ENCODE measurements at places on chromosomes 5 and 9.

GRCh38 chr9:114759512-114760341, 46.1 kb downstream of the TNFSF15 start:
- no peak for DNase-seq

DNA sequence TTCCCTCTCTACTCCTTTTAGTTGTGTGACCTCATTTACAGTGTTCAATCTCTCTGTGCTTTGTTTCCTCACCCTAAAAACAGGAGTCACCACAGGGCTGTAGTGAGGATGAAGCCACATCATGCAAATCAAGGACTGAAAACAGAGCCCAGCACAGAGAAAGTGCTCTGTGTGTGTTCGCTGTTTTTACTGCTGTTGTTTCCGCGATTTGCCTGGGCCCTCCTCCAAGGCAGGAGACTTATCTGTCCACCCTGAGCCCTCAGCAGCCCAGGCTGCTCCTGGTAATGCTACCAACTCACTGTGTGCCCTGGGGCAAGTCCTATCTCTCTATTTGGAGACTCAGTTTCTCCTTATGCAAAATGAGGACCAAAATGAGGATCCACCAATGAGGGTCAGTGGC, 87.2 kb upstream of the NEURL1B start:
- DNase-seq: no peak

GRCh38 chr5:58671155-58671554, 88.3 kb downstream of the RAB3C start:
- DNase-seq: no peak

GRCh38 chr9:8694983-8695588, 895.5 kb upstream of the DMAC1 start:
- DNase-seq: no peak

DNA sequence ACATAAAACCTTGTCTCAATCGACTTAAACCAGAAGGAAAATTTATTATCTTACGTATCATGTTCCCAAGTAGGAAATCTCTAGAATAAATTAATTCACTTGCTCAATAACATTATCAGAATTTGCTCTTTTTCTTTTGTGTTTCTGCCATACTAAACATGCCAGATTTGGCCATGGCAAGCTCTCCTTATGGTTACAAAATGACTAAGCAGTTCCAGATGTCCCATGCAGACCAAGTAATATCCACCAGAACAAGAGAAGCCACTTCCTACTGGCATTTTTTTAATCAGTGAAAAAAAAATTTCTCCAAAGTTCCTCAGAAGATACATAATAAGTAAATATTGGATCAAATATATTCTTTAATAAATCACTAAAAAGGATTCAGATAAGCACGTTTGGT, 25.2 kb upstream of the ADAMTS6 start:
- DNase-seq: no peak

- DNase-seq: no peak
Measured at GRCh38 chr5:446883-447263, 3.9 kb downstream of the EXOC3 start.

DNA sequence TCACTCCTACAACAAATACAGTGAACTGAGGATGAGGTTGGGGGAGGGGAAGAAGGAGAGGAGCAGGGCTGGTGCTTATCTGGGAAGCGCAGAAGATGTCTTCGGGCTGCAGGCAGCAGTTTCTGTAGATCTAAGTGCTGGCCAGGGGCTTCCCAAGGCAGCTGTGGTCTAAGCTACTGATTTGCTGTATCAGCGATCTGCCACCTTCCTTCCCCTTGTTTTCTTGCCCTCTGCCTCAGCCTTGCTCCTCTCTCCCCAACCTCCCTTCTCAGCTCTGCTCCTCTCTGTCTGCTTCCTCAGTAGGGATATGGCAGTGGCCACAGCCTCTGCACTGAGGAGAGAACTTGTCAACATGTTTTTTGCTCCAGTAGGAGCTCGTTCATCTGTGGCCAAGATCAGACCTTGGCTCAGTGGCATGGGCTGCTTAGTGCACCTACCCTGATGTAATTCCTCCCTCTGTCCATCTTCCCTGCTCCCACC, 42.8 kb upstream of the IL6ST start:
- DNase-seq: no peak

DNA sequence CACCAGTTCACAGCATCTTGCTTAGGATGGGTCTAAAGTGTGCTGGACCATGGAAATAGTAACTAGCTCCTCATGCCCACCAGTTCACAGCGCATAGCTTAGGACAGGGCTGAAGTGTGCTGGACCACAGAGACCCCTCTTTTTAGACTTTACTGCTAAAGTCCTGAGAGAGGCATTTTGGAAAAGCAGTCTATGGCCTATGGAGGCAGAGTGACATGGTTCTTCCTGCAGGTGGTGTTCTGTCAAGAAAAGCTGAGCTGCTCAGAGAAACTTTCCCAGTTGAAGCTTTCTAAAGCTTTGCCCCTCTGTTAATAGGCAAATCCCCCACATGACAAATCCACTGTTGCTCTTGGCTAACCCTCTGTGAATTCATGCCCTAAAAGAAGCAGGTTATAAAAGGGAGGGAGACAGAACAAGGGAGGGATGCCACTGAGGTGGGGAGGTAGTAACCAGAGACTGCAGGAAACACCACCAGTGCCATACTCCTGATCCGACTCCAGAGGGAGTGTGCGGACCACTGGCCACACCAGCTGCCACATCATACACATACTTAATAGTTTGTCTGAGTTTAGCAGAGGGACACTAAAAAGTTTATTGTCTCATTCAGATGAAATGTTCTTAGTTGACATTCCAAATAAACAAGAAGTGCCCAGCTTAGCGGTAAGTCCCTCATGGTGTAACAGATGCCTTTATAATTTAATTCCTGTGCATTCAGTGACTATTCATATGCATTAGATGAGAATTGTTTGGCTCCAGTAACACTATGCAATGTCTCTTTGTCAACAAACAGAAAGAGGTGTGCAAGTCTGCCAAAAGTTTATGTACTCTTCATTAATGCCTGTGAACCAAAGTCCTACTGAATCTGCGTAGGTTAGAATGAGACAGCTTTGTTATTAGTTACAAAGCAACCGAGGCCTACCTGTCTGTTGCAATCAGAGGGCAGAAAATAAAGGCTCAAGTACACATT, 236.2 kb upstream of the NFIL3 start:
- DNase-seq: no peak

- no peak for DNase-seq
Measured at GRCh38 chr5:68325065-68325580, 109.6 kb downstream of the PIK3R1 start.

DNA sequence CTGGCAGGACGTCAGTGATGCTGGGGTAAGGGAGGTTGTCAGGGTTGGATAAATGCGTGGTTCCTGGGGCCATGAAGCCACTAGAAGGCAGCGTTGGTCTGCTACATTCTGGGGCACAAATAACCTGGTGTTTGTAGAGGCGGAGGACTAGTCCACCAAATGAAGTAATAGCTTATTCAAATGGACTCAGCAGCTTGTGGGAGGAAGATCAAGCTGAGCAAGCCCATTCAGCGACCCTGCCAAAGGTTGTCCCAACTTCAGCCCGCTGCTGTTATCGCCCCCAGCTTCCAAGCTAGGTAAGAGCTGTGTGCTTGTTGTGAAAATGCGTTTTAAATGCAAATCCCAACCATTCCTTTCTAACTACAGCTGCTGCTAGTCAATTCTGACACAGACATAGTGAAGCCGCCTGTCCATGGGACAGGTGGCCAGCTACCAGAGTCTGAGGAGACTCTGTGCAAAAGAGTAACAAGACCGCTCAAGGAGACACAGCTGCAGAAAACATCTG, 7.6 kb upstream of the FAM240B start:
- DNase-seq: no peak

DNA sequence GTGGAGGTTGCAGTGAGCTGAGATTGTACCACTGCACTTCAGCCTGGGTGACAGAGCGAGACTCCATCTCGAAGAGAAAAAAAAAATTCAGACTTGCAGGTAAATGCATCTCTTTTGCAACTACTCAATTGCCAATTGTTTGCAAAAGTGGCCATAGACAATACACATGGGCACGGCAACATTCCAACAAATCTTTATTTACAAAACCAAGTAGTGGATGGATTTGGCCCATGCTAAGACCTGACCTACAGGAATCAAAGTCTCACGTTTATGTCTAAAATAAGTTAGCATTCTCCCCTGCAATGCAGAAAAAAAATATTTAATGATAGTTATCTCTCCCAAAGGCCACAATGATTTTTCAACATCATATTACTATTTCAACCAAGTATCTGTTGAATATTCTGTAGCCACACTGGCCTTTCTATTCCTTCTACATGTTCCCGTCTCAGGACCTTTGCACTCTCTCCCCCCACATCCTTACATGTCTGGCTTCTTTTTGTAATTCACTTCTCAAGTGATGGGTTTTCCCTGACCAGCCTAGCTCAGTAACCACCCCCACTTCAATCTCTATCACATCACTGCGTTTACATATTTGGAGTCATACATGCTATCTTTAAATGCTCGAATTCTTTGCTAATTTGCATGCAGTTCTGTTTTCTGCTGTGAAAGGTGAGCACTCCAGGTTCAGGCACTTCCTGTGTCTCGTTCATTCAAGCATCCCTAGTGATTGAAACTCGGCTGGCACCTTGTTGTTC, 54.2 kb downstream of the FNBP1 start:
- DNase-seq: no peak

DNA sequence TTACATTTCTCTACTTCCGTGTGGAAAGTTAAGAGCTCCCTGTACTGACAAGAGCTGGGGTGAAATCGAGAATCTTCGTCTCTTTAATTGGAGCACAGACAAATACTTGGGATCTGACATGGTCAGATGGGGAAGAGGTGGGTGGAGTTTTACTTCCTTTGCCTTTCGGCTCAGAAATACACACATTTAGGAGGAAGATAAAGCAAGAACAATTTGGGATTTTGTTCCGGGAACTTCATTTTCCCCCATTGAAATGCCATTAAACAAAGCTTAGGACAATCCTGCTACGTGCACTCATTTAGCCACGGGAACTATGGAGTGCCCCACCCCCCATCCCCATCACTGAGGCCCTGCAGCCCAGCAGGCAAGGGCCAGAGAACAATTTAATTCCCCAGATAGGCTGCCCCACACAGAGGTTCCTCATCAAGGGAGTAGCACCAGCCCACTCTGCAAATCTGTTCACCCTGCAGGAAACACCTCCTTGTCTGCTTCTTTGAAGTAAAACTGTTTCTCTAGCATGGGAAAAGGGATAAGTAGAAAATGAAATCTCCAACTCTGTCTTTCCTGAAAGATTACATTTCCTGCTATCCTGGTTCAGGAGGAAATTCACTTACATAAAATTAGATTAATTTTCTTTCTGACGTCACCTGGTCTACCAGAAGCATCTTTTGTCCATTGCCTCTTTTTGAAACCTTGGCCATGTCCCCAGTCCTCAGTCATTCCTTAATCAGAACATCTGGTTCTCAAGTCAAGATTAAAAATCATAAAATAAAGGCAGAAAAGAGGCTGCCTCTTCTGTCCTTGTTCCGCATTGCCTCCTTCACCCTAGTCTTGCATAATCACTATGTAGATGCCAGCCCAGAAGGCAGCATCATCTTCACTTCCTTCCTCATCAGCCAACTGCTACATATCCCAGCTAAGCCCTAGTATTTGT, 206.4 kb downstream of the ENC1 start:
- no peak for DNase-seq

DNA sequence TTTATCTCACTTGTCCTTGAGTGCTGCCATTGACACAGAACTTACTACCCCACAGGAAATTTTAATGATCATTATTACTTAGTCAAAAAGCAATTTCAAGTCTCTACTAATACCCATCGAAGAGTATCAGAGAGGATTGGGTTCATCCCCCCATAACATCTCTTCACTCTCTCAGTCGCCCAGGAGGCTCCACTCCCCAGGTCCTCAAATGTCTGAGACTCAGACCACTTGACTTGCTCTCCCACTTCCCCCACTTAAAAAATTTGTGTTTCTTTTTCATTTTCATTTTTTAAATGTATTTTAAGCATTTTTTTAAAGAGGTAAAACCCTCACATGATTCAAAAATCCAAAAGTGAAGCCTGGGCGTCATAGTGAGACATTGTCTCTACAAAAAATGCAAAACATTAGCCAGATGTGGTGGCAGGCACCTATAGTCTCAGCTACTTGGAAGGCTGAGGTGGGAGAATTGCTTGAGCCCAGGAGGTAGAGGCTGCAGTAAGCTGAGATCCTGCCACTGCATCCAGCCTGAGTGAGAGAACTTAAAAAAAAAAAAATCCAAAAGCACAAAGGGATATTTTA, 56.8 kb upstream of the TRAF1 start:
- no peak for DNase-seq

DNA sequence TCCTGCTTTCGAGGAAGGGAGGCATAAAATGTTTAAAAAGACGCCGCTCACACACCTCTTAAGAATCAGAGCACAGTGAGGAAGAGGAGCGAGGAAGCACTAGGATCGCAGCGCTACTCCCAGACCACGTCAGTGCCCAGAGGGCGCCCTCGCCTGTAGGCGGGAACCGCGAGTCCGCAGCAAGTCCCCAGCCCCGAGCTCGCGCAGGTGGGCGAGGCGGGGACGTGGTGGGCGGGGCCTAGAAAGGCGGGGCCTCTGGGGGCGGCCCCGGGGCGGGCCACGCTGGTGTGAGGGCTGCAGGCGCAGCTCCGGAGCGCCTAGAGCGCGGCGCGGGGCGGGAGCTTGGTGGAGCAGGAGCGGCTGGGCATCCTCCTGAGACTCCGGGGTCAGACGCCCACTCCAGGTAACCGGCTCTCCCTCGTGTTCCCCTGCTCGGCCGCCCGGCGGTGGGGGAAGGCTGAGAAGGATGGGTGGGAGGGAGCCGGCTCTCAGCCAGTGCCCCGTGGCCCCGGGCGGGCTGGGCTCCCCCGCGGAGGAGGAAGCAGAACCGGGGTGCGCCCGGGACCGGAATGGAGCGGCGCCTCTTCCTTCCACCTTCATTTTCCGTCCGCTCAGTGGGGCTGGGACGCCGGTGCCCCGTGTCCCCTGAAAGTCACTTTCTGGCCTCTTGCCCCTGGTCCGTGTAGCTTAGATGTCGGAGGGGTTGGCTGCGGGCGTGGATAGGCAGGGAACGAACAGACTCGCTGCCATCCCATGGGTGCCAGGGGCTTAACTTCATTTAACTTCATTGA, at the start of gene GCNT1:
Gene GCNT1, plus strand, starts transcription at position 280 of the 791 bp plus-strand sequence. CDS start 43,200 bp downstream, outside the sequence.
- DNase-seq: peak; percentile 92

DNA sequence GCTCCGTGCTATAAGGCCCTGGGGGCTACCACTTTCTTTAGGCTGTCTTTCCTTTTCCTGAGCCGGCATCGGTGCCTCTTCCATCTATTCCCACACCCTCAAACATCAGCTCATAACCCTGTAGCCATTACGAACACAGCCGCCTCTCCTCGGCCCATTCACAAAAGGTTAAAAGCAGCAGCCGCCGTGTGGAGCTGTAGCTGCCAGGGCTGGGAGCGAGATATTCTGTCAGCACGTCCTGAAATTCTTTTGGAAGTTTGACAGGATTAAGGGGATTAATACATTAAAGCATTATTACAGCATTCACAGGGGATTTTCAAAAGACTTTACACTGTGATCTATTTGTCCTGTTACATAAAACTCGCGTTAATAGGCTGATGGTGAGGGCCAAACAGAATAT, 428.2 kb downstream of the CDK5RAP2 start:
- no peak for DNase-seq

- no peak for DNase-seq
Measured at GRCh38 chr9:99401680-99402504, 179.8 kb downstream of the SEC61B start.

DNA sequence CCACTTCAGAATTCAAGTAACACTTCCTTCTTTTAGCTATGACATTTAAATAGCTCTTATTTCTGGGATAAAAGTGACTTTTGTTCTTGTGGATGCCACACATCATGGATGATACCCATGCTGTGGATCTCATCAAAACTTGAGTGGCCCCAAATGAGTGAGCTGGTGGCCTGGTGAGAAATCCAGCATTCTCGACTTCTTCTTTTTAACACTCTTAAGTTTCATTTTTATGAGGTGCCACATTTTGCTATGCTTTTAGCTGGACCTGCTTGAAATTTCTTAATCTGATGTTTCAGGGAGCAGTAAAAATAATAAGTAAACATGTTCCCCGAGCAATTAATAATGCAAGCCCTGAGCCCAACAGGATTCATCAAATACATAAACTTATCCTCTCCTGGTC, 384.8 kb upstream of the MEF2C start:
- DNase-seq: no peak
